Psoas muscle (tissue), 8 donors: ENCODE measurements at places on chromosomes 4 and X. TPM values are rescaled to one million over a fixed set of nuclear protein-coding genes. Genes with fewer than 3 reads are reported as not detected.
A peak's percentile ranks its signal among the peaks of the same experiment; 100 is the strongest.

The DCHS2 gene
- 0.15 TPM for total RNA-seq

The TMEM47 gene
- 31.7 TPM for total RNA-seq

The PROM1 gene
- 0.84 TPM for total RNA-seq

GRCh38 chr4:183229397-183229796 lies 90.7 kb downstream of the CLDN22 start:
- no peaks in the 10 kb centered on the region for H3K27me3 ChIP-seq
- H3K27ac ChIP-seq = no peak overlapping the region
- no peak for DNase-seq
- H3K36me3 ChIP-seq = no peaks in the 10 kb centered on the region
- H3K4me1 ChIP-seq = no peaks in the 10 kb centered on the region

DNA sequence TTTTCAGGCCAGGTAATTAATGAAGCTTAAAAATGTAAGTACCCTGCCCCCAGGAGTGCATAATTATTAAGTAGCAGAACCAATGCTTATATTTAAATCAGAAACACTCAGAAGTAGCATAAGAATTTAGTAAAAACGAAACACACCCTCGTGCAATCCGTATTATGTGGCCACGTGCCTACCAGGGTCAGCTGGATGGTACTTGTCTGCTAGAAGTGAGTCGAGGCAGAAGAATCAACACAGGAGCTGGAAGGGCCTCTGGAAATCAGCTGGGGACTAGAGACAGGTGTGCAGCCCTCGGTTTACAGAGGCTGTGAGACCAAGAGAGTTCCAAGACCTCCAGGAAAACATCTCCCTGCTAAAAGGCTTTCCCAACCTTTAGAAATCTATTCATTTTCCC lies 559 bp upstream of the FAM47E start:
- peak overlapping the region; percentile 78 for H3K27ac ChIP-seq
- no peaks in the 10 kb centered on the region for H3K36me3 ChIP-seq
- peaks cover 10% of the 10 kb centered on the region for H3K4me1 ChIP-seq
- peak overlapping the region; percentile 79 for H3K4me3 ChIP-seq

DNA sequence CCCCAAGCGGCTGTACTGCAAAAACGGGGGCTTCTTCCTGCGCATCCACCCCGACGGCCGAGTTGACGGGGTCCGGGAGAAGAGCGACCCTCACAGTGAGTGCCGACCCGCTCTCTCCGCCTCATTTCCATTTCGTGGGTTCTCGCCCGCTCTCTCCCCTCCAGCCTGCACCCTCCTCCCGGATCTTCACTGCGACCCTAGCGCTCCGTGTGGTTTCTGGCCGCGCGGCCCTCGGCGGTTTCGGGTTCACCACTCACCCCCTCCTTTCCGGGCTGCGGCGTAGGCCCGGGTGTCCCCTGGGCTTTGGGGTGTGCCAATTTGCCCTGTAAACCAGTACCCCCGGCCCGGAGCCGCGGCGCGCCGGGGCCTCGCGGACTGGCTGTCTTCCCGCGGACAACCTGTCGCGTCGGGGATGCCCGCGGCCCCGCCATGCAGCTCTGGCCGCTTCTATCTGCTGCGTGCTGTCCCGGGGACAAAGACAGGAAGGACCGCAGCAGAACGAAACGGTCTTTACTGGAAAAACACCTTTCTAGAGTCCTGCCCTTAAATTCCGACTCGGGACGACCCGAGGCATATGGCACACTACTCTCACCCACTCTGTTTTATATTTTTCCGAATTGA lies 737 bp downstream of the FGF2 start:
- no peaks in the 10 kb centered on the region for H3K36me3 ChIP-seq

GRCh38 chr4:1340181-1340747 lies 6.7 kb upstream of the UVSSA start:
- no peak overlapping the region for H3K27ac ChIP-seq
- DNase-seq = no peak
- peaks cover 8% of the 10 kb centered on the region for H3K36me3 ChIP-seq
- no peaks in the 10 kb centered on the region for H3K27me3 ChIP-seq
- no peaks in the 10 kb centered on the region for H3K4me1 ChIP-seq
- H3K4me3 ChIP-seq = no peak overlapping the region

DNA sequence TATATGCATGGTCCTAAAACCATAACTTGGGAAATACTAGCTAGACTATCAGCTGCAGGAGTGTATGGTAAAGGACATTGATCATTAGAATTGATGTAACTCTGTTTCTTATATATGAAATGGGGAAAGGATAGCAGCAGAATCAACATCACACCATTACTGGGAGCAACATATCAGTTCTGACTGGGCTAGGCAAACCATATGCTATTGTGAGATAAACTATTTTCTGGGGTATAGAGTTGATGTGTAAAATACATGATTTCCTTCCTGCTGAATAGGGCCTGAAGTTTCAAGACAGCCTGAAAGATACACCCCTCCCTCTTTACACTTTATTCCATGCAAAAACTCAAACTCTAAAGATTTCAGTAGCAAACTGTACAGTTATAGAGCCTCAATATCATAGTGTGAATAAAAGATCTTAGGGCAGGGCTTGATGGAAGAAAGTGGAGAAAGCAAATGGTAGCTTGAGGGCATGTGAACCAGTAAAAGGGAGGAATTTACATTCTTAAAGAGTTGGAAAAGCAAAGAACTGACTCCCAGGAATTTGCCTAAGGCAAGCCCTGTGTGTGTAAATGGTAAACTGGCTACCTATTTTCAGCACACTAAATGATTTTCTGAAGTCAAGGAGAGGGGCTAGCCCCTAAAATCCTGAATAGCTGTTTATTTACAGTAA lies 404.1 kb downstream of the MAPK10 start:
- H3K27me3 ChIP-seq = no peaks in the 10 kb centered on the region
- DNase-seq = no peak
- H3K27ac ChIP-seq = no peak overlapping the region
- no peaks in the 10 kb centered on the region for H3K36me3 ChIP-seq
- H3K4me1 ChIP-seq = no peaks in the 10 kb centered on the region
- no peak overlapping the region for H3K4me3 ChIP-seq
